ENCODE measurements at places on chromosomes 16 and 17. TPM values are rescaled to one million over a fixed set of nuclear protein-coding genes. Genes with fewer than 3 reads are reported as not detected.

The GAST gene
- not detected for total RNA-seq

GRCh38 chr17:76643553-76644148 lies at the start of gene ST6GALNAC1:
Gene ST6GALNAC1 (minus strand): TSS chr17:76643757. CDS start chr17:76643638, 119 bp downstream.
- no peak for DNase-seq

The CLDN7 gene
- total RNA-seq = 0.32 TPM

GRCh38 chr17:27647765-27648164 lies 16.8 kb downstream of the LGALS9 start:
- no peak for DNase-seq

GRCh38 chr17:15237106-15237425 lies 28.1 kb downstream of the PMP22 start:
- no peak for DNase-seq

The TRIM72 gene
- 0.07 TPM for total RNA-seq

DNA sequence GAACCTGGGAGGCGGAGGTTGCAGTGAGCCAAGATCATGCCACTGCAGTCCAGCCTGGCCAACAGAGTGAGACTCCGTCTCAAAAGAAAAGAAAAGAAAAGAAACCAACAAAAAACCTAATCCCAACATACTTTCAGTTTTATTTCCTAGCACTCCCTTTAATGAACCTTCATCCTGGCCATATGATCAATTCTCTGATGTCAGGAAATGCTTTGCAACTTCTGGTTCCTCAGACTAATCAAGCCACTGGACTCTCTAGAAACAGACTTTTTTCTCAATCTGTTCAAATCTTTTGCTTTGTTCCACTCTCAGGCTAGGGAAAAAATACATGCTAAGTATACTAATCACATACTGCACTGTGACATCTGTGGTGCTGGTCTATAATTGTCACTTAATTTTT lies 13.4 kb upstream of the PSMC3IP start:
- no peak for DNase-seq

GRCh38 chr16:1991588-1991947 lies 1.8 kb downstream of the SYNGR3 start:
- no peak for DNase-seq

The ENPP7 gene
- total RNA-seq = not detected

DNA sequence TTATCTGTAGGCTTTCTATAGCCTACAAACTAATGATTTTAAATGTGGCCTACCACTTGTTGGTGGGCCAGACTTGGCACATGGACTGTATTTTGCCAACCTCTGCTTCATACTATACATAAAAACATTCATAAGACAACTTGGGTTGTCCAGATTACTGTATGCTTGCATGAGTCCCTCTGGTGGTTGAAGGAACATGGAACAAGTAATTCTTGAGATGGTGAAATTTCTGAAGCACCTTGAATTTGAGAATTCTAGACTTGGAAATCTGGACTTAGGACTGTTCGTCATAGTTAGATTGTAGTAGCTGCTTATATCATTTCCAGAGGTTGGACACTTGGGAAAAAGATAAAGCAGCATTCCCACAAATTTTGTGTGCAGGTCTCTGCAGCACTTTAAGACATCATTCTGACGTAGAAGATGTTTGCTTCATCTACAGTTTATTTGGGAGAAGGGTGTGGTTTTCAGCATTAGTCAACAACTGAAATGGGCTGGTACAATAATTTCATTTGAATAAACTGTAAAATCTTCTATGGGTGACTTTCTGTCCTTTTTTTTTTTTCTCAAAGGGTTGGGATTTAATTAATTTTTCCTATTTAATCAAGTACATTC lies 31.2 kb downstream of the NFATC3 start:
- DNase-seq = no peak

The CACNG5 gene
- total RNA-seq = not detected

The SMG6 gene
- 19.0 TPM for total RNA-seq

GRCh38 chr16:20385844-20386832 lies 18.4 kb downstream of the PDILT start:
- DNase-seq = peak; percentile 69

The RBFOX1 gene
- 1.5 TPM for total RNA-seq

The PAFAH1B1 gene
- 177 TPM for total RNA-seq

The DNAAF8 gene
- total RNA-seq = not detected

DNA sequence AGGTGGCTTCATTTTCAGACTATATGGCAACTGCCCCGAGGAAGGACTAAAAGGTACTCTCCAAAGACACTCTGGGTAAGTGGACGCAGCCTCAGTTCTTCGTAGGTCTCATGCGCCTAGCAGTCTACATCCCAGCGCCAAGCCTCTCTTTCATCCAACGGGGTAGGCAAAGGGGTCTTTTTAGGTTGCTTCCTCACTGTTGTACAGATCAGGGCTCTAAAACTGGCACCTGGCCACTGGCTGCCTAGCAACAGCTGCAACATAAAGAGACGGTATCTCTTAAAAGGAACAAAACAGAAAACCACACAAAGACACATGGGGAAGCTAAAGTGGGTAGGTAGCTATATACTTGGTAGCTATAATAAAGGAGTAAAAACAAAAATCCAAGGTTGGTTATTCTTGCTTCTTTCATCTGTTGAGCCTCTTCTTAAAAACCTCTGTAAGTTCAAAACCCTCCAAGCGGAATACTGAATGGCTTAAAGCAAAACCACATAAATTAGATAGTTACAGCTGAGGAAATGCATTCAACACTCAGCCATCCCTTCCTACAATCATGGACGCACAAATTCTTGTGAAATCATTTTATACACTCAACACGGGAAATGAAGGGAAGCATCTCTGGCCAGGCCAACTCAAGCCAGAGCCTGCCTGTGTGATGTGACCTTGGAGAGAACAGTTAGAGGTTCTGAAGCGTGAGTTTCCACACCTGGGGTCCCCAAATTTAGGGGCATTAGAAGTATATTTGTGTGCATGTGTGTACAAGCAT lies 22.7 kb downstream of the CYTH1 start:
- no peak for DNase-seq

DNA sequence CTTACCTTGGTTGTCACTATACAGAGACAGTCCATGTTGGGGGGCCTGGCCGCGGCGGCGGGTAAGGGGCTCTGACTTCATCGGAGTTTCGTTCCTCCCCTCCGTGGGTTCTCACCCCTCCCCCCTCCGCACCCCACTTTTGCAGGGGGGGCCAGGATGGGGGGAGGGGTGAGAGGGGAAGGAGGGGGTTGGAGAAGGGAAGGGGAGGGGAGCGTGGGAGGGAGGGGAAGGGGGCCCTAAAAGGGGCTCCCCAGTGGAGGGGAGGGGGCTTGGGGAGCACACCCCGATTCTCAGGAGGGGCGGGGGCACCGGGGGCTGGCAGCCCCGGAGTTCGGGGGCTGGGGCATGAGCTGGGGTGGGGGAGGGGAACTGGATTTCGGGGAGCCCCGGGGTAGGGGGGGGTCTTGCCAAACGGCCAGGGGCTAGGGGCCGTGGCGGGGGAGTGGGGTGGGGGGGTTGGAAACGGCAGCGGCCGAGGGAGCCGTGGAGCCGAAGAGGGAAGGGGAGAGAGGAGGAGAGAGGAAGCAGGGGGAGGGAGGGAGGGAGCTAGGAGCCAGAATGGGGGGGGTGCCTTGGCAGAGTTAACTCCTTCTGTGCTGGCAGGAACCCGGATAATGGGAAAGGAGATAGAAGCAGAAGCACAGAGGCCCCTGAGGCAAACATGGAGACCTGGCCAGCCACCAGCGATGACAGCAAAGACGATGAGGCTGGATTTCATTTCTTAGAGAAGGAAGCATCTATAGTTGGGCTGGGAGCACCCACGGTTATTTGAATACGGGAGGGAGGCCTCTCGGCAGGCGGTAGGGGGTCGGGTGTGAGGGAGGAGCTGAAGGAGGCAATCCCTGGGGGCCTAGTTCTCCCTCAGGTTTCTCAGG lies 2.3 kb downstream of the DLG4 start:
- peak; percentile 81 for DNase-seq

GRCh38 chr16:25024900-25025299 lies 9.7 kb upstream of the ARHGAP17 start:
- DNase-seq = no peak

GRCh38 chr16:49738832-49739231 lies 117.1 kb downstream of the ZNF423 start:
- no peak for DNase-seq

The PABPN1L gene
- not detected for total RNA-seq

- DNase-seq = no peak
Observed at GRCh38 chr17:77227461-77228240, 86.9 kb downstream of the SEC14L1 start.

The TSNAXIP1 gene
- total RNA-seq = 2.8 TPM

The PDILT gene
- total RNA-seq = not detected

DNA sequence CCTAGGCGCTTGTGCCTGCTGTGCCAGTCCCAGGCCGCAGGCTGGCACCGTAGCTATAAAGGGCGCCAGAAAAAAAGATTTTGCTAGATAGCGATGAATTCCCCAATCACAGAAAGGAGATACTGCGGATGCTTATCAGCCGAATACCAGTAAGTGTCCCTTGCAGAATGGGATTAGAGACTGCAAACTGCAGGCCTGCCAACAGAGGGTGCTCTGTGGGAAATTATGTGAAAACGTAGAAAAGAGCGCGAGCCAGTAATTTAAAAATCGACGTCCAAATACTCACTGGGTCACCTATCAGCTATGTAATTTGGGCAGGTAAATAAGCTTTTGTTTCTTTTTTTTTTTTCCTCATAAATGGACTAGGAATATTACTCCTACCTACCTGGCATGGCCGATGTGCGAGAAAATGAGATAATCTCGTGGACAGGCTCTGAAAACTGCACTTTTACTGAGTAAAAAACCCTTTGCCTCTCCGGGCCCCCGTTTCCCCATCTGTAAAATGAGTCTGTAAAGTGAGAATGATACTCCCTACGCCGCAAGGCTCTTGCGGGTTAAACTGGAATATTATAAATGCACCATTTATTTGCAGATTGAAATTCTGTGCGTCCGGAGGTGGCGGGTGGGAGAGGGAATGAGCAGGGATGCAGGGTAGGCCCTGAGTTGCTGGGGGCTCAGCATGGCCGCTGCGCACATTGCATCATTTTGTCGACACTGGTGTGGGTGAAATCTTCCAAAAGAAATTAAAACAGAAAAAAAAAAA lies 1.2 kb upstream of the COG1 start:
- peak; percentile 78 for DNase-seq

The EPN3 gene
- 0.24 TPM for total RNA-seq

The KCNH4 gene
- not detected for total RNA-seq

- DNase-seq = no peak
Observed at GRCh38 chr16:50050802-50051201, 15.0 kb upstream of the HEATR3 start.

The ZNF469 gene
- 0.03 TPM for total RNA-seq

GRCh38 chr16:63461248-63461841 lies 1425.1 kb upstream of the CDH8 start:
- peak; percentile 73 for DNase-seq

The ERAL1 gene
- total RNA-seq = 25.8 TPM

DNA sequence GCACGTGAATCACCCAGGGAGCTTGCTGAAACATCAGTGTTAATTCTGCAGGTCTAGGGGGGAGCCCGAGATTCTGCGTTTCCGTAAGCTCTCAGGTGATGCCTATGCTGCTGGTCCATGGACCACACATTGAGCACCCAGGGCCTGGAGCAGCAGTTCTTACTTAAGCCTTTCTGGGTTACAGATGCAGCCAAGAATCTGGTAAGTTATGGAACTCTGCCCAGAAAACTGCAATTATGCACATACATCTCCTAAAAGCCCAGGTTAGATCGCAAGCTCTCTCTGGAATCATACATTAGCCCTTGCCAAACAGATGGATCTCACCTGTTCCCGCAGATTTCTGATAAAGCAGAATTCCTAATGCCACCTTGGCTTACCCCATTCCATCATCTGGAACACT lies 265.9 kb upstream of the SALL1 start:
- no peak for DNase-seq

Measured in neural progenitor cell (in vitro differentiated cells).